ENCODE measurements at places on chromosomes 6 and 20. TPM values are rescaled to one million over a fixed set of nuclear protein-coding genes. Genes with fewer than 3 reads are reported as not detected.

GRCh38 chr6:83854001-83854501 lies 891 bp downstream of the RIPPLY2 start:
- no peak for DNase-seq

DNA sequence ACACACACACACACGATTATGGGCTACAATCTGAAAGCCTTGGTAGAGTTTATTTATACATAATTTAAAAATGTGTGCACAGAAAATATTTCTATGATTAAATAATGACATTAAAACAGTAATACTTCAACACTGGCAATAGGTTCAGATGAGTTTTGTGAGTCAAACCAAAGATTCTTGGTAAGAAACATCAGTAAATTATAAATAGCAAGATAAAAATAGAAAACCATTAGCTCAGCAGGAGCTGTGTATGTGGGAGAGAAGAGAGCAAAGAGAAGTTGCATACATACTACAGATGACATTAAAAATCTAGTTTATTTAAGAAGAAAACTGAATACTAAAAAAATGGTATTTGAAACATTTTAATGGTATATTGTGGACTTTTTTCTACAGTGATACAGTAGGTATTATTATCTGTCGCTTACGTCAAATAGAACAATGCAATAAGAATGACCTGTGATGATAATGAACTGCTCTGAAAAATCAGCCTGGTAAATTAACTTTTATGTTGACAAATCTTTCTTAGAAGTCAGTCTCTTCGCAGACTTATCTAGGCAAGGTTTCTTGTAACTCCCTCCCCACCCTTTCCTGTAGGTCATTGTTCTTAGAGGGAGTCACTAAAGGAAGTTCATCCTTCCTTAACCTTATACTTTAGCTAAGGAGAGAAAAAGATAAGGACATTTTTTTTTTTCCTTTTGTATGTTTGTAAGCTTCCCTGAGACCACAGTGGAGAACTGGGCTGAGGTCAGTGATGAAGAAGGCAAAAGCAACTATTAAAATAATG lies 149.3 kb downstream of the GJA1 start:
- no peak for DNase-seq

DNA sequence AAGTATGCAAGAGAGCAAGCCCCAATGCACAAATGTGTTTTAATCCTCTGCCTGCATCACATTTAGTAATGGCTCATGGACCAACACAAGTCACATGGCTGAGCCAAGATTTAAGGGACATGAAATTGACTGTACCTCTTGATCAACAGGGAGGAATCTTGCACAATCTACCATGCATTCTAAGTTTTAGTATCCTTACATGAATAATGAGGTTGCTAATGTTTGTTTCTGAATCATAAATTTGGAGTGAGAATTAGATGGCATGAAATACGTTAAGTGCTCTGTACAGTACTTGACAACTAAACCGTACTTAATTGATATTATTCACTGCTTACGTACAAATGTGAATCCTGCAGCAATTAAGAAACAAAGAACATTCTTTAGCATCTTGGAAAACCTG lies 553.8 kb upstream of the JAG1 start:
- DNase-seq = no peak

DNA sequence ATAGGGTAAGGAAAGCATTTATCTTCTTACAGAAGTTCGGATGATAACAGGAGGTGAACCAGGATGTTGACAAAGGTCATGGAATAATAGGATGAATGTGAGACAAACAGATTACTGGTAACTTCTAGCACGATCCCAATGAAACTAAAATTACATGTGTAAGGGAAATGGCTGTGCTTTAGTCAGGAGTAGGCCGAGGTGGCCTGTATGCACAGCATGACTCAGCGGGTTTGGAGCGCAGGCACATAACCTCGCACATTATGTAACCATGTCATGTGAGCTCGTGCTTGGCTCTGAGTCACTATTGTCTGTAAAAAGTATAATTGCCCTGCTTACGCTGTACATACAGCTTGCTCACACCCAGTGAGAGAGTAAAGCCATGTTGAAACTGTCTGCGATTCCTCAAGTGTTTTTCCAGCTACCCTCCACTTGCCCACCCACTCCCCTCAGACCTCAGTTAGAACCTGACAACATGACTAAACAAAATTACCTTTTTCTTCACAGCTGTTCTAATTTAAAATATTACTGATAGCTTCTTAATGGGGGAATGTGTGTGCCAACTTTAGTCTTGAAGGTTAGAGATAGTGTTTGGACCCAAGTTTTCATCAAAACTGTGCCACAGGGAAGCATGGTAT lies 8.2 kb downstream of the CYB5R4 start:
- peak; percentile 88 for DNase-seq

Gene SLC22A7
- 0.27 TPM for polyA plus RNA-seq
